Fibroblast of skin of abdomen (primary cell): ENCODE measurements at places on chromosomes 3 and 15.

DNA sequence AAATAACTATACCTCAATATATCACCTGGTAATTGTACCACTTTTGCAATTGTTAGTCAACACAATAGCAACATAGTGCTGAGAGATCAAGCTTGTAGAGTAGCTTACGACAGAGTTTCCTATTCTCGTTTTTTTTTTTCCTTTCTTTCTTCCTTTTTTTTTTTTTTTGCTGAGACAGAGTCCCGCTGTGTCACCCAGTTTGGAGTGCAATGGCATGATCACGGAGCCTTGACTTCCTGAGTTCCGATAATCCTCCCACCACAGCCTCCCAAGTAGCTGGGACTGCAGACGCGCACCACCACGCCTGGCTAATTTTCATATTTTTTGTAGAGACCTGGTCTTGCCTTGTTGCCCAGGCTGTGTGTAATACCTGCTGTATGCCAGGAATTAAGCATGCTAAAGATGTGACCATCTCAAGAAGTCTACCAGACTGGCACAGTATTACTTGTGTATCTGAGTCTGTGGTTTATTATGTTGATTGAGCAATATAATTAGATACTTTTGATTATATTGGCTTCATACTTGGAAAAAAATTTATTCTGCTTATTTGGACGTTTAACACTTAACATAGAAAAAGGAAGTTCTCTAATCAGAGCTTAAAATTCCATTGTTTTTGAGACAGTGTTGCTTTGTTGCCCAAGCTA is 3.0 kb downstream of the SELENOT start:
- DNase-seq = no peak

- no peak for DNase-seq
Observed at GRCh38 chr15:33757516-33758232, 210.6 kb upstream of the CHRM5 start.

- no peak for DNase-seq
Observed at GRCh38 chr3:69488026-69488425, 102.1 kb upstream of the FRMD4B start.

- DNase-seq = no peak
Observed at GRCh38 chr3:50737906-50738598, 63.3 kb downstream of the DOCK3 start.

- DNase-seq = no peak
Observed at GRCh38 chr15:34099914-34100313, 1.7 kb downstream of the EMC7 start.

DNA sequence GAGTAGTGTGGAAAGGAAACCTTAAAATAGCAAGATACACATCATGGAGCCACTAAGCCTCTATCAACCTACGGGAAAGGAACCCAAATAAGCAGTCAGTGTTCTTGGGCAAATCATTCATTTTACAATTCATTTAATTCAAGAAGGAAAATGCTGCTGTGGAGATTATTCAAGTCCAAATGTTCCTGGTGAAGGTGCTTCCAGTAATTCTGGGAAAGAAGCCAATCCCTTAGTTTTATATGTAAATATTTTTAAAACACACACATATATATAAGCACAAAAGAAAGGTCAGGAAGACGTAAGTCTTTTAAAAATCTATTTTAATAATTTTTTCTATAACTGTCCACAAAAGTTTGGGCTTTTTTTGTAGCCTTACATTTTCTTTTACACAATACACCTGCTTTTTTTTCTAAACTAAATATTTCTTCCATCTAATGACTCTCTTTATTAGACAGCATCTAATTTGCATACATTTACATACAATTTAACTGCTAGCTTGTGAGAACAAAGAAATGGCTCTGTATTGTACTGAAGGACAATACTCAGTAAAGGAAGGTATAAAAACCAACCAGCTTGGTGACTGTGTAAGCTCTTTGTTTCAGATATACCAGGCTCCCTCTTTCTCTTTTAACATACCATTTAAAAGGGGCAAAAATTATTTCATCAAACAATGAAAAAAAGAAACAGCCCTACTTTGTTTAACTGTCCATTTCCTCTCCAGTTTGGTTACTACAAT is 269.5 kb downstream of the ZBTB20 start:
- no peak for DNase-seq

DNA sequence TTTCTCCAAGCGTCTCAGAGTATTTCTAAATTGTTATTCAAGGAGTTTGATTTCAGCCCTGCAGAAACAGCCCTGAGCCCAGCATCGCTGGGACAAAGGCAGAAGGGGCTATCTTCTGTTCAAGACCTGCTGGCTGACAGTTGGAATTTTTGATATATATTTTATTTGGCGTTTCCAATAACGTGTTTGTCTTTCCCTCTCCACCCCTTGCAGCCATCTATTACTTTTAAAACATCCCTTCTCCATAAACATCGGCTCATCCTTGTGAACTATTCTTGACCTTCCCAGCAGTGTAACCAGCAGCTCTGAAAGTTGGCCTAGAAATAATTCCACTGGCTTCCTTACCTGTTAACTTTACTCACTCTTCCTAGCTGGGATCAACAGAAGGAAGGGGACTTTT is 5.5 kb upstream of the MEIS2 start:
- DNase-seq = no peak

DNA sequence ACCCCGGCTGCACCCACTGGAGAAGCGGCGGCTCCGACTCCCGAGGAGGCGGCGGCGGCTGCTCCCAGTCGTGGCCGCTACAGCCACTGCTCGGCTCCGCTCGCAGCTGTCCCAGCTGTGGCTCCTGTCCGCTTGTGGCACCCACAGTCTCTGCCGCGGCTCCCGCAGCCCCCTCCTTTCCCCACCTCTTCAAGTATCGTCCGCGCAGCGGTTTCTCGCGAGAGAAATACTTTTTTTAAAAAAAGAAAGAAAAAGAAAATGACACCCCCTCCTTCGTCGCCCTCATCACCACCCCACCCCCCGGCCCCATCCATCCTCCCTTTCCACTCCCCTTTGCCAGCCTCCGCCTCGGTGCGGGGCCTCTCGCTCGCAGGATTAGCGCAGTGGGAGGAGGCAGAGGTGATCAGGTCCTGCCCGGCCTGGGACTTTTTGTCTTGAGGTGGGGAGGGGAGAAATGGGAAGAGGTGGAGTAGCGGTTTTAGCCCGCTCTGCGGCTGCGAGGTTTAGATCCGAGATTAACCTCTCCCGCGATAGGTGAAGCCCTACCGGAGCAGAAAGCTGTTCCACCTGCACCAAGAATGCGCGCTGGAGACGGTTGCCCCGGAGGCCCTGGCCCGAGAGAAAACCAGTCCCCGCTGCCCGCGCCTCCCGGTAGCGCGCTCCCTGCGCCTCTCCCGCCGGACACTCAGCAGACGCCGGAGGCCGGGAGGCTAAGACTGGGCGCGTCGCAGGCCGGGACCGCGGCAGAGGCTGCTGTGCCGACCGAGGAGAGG is at the start of gene FBN1:
TSS of gene FBN1 (minus strand) at position 152 of the 773 bp plus-strand sequence. CDS start 940 bp downstream, outside the sequence.
- peak; percentile 95 for DNase-seq

DNA sequence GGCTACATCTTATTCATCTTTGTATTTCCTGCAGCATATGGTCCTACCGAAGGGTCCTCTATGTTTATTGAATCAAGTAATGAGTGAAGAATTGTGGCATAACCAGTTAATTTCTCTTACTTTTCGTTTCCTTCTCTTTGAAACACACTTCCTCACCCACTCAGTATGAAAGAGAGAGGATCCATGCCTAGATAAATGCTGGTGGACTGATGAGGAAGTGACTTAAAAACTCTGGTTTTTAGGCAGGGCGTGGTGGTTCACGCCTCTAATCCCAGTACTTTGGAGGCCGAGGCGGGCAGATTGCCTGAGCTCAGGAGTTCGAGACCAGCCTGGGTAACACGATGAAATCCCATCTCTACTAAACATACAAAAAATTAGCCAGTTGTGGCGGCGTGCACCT is 2.2 kb upstream of the MB21D2 start:
- DNase-seq = no peak

- peak; percentile 41 for DNase-seq
Observed at GRCh38 chr3:107106316-107106715, 270.9 kb upstream of the CCDC54 start.

GRCh38 chr3:157026091-157026490 is 133.9 kb downstream of the CCNL1 start:
- DNase-seq = no peak

DNA sequence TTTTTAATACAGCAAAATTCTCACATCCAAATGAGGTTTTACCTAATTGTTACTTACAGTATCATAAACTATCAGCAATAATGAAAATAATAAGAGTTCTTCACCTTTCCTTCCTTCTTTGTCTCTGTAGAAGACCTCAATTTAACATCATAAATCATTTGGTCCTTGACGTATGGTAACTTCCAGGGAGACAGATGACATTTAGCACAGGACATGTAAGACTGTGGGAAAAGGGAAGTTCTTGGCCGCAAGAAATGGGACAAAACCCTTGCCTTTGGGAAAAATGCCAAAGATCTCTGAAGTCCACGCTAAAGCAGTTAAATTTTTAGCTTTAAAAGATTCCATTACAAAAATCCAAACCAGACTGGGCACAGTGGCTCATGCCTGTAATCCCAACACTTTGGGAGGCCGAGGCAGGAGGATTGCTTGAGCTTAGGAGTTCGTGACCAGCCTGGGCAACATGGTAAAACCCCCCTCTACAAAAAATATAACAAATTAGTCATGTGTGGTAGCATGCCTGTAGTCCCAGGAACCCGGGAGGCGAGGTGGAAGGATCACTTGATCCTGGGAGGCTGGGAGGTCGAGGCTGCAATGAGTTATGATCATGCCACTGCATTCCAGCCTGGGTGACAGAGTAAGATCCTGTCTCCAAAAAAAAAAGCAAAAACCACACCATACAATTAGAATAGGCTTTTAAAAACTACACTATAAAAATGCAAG is 8.8 kb downstream of the PTPN9 start:
- no peak for DNase-seq
